Naive thymus-derived CD8-positive, alpha-beta T cell (primary cell): ENCODE measurements at places on chromosomes 7 and 10.

DNA sequence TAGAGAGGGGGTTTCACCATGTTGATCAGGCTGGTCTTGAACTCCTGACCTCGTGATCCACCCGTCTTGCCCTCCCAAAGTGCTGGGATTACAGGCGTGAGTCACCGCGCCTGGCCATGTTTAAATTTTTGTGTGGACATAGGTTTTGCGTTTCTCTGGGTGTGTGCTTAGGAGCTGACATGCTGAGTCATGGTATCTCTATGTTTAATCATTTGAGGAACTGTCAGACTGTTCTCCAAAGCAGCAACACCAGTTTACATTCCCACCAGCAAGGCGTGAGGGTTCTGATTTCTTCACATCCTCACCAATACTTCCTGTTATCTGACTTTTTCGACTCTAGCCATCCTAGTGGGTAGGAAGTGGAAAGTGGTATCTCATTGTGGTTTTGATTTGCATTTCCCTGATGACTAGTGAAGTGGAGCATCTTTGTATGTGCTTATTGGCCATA, 153.7 kb downstream of the DNAJB6 start:
- no peak for DNase-seq

- no peak for DNase-seq
These were observed 59.7 kb upstream of the LAMB4 start for GRCh38 chr7:108189733-108190388.

DNA sequence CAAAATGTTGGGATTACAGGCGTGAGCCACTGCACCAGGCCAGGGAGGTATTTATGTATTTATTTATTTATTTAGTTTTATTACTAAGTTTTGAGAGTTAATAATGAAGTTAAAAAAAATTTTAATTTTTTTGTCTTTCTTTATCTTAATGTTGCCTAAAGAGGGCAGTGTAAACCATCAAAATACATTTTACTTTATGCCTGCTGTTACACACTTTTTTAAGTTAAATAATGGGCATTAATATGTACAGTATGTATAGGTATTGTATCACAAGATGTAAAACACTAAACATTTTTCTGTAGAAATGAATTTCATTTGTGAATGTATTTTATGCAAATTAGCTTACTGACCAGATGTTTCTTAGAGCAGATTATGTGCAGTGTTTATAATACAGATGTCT, 129.4 kb downstream of the AASS start:
- no peak for DNase-seq

DNA sequence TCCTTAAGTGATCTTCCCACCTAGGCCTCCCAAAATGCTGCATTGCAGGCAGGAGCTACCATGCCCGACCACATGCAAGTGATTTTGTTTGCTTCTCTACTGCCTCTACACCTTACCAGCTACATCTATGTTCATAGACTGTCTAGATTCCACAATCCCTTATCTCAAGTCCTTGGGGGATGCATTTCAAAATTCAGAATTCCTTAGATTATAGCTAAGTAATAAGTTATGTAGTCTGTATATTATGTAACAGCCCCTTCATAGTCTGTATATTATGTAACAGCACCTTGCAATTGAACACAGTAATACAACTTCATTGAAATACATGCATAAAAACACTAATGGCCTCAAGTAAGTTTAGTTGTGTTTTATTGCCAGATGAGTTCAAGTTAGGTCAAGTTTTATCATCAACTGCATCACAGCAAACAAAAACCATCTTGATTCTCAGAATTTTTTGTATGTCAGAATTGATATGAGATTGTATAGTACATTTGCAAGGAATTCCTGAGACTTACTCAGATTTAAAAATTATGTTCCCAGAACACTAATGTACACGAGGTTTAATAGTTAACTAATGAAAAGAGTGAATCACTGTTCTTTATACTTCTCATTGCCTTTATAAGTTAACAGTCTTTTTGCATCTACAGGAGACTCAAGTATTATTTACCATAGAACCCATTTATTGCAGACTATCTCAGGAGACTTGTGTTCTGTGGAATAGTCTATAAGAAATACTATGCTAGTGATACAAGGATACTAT, 11.6 kb upstream of the FOXP2 start:
- DNase-seq: no peak

DNA sequence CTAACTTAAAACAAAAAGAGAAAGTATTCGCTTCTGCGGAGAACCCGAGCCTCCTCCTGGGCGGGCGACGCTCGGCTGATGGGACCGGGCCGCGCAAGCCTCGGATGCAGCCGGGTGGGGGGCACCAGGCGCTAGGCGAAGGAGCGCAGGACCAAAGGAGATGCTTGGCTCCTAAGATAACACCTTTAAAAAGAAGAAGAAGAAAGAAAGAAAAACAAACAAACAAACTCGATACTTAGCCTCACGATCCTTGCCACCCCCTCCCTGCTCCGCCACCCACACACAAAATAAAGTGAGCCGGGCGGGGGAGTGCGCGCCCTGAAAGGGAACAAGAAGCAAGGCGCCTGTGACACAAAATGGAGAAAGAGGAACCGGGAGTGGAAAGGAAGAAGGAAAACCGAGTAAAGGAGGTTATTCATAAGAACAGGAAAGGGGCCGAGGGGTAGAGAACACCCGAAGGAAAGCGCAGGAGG, 34.0 kb upstream of the EBLN1 start:
- peak; percentile 79 for DNase-seq

DNA sequence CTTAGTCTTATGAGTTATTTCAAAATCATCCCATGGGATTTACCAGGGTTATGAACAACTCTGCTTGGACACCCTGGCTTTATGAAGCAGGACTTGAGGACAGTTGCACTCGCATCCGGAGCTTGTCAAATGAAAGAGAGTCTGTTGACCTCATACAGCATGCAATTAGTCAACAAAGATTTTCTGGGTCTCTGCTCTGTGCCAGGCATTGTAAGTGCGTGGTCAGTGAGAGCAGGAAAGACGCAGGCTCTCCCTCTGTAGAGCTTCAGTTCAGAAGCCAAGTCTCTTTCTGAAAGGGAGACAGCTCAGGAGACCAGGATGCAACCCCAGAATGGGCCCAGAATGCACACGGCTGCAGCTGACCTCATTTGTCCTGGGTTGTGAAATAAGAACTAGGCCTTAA, 45.5 kb upstream of the DMBT1 start:
- no peak for DNase-seq

GRCh38 chr7:27105301-27106031, 3.0 kb upstream of the HOXA2 start:
- no peak for DNase-seq

DNA sequence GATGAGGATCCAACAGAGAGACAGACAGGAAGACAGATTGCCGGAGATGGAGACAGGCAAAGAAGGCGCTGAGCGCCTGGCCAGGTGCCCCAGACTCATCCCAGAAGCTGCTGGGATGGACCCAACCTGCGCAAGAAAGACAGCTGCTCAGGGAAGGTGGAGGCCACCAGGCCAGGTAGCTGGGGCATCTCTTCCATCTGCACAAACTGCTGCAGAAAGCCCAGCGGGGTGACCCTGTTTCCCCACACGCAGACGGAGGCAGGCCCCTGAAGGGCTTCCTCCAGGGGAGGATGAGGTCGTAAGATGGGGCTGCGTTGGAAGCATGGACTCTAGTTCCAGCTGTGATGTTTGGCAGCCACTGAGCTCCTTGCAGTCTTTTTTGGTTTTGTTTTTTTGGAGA, 16.5 kb upstream of the YWHAG start:
- DNase-seq: no peak

DNA sequence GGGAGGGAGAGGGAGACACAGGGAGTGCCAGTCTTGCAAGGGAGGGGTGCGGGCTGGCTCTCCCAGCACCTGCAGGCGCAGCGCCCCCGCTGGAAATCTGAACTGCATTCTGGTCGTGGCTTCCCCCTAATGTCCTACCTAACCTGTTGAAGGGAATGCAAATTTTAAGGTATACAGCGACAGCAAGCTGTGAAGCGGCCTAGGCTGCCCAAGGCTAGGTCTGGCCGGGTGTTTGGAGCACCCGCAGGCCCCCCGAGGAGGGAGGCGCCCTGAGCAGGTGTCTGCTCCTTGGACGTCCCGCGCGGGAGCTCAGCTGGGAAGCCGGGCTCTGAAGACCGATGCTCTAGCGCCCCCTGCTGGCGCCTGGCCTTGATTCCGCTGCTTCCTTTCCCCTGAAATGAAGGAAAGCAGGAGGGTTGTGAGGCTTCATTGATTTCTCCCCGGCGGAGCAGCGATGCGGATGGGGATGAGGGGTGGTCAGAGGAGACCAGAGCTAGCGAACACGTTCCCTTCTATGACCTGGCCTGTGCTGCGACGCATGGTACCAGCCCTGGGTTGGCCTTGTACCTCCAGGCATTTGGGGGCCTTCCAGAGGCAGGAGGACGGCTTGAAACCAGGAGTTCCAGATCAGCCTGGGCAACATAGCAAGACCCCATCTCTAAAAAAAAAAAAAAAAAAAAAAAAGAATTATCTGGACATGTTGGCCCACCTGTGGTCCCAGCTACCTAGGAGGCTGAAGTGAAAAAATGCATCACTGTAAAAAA, 601.3 kb downstream of the GALNT17 start:
- peak; percentile 57 for DNase-seq

GRCh38 chr7:50409856-50410745, 40.0 kb downstream of the FIGNL1 start:
- DNase-seq: no peak

DNA sequence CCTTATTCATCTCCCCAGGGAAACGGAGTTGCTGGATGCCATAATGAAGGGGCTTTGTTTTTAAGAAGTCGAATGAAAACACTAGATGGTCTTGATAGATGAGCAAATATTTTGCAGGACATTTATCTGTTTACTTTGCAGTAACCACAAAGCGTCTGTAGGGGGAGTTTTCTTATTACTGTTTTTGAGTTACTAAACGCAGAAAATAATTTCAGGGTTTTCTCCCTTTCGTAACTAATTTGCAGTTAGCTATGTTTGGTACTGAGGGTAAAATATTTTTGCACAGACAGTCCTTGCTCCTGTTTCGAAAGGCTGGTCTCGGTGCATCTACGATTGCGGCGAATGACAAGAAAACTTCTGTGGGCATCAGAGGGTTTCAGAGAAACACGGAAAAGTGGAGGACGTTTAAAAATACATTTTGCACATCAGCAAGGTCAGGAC, 505.6 kb upstream of the MKI67 start:
- no peak for DNase-seq

GRCh38 chr10:31090894-31091607, 59.4 kb upstream of the ZNF438 start:
- DNase-seq: no peak

- no peak for DNase-seq
These were observed 534.1 kb downstream of the AUTS2 start for GRCh38 chr7:70132226-70132851.

DNA sequence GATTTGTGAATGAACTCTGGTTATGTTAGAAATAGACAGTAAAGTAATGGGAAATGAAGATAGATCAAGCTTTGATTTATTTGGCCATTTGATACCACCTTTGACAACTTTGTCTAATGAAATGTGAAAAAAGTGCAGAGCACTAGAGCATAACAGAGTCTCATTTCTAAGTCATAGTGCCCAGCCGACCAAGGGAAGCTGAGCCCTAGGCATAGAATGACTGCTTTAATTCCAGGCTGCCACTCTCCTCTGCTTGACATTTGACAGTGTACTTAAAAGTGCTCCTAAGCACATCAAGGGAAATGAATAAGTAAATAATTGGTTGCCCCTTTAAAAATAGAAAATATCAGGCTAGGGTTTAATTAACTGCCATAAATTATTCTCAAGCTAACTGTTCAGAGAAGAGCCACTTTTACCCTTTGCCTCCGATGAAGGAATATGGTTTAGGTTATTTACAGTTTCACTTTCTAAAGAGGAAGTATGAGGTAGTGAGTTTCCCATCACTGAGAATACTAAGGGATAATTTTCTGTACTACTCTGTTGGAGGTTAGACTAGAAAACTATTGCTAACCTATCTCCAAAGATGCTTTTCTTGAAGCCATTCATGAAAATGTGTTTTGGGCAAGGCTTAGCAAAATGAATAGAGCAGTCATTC, 591.6 kb downstream of the REEP3 start:
- DNase-seq: no peak

DNA sequence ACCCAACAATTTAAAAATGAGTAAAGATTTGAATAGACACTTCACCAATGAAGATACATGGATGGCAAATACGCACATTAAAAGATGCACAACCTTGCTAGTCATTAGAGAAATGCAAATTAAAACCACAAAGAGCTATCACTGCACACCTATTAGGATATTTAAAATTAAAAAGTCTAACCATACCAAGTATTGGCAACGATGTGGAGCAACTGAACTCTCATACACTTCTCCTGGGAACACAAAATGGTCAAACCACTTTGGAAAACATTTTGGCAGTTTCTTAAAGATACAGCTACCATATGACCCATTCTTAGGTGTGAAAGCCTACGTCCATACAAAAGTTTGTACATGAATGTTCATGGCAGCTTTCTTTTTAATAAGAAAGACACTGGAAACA, 36.1 kb downstream of the DCLRE1C start:
- no peak for DNase-seq

GRCh38 chr7:155194382-155195140, 103.1 kb upstream of the INSIG1 start:
- DNase-seq: no peak

GRCh38 chr10:127276794-127277462, 80.5 kb upstream of the INSYN2A start:
- no peak for DNase-seq

DNA sequence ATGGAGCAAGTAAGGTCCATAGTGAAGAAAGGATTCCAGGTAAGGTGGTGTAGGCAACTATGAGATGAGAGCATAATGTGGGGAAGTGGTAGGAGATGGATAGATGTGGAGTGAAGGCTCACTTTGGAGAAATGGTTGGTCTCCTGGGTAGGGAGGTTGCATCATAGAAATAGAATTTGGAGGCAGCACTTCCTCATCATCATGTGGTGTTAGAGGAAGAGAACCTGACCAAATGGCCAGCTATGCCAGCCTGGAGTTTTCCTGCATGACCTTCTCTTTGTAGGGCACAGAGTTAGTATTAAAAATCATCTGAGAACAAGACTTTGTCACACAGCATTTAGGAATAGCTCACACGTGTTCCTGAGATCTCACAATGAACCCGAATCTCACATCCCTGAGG, 126.7 kb upstream of the CXCL12 start:
- no peak for DNase-seq

DNA sequence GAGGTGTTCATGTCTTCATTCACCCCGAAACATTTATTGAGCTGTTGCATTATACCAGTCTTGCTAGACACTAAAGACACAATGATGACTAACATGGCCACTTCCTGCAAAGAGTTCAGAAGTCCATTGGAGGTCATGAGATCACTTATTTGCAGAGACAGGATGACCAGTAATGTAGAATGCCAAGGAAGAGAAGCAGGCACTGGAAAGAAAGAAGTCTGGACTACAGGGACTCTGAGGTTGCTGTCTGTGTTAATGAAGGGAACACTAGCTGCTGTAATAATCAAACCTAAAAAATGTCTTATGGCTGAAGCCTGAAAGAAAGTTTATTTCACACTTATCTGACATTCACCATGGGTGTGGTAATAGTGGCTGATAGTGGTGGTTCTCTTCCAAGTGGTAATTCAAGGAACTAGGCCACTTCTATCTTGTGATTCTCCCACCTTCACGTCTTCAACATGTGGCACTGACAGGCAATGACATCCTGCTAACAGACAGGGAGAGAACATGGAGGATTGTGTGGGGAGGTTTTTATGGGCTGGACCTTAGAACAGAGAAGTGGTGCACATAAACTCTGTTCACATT, 89.2 kb upstream of the MKLN1 start:
- DNase-seq: no peak

- no peak for DNase-seq
These were observed 744 bp upstream of the BICC1 start for GRCh38 chr10:58511765-58512490.
